ENCODE measurements at places on chromosomes 6 and 20.

GRCh38 chr20:5430670-5431069 lies 113.9 kb upstream of the PROKR2 start:
- DNase-seq, result no peak

- peak; percentile 29 for DNase-seq
Observed at GRCh38 chr20:4041748-4042411, 26.5 kb upstream of the RNF24 start.

DNA sequence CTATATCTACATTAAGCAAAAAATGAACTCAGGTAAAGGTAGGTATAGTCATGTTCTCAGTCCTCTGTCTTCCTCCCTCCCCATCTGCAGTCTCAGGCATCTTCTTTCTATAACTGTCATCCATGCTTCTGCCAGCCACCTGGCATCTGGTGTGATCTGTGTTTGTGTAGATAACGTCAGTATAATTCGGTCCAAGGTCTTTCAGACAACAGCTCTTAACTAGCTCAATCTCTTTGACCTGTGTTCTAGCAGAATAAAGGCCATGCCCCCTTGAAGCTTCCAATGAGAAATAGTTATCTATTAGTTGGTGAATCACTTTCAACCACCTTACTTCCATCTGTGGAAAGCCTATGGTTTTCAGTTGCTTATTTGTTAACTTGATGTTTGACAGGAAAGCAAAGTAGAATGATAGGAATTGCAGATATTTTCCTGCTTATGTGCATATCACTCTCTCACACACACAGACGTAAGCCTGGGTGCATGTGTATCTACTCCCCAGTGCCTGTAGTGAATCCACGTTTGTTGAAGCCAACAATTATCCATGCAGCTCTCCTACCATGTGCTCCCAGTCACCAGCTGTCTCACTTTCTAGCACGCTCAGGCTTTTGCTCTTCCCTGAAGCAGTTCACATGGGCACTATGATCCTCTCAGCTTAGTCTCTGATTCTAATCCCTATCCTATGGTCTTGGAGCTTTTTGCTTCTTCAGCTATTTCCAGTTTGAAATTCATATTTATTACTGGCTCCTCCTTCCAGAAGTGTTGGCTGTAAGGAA lies 433.7 kb upstream of the MANEA start:
- no peak for DNase-seq

DNA sequence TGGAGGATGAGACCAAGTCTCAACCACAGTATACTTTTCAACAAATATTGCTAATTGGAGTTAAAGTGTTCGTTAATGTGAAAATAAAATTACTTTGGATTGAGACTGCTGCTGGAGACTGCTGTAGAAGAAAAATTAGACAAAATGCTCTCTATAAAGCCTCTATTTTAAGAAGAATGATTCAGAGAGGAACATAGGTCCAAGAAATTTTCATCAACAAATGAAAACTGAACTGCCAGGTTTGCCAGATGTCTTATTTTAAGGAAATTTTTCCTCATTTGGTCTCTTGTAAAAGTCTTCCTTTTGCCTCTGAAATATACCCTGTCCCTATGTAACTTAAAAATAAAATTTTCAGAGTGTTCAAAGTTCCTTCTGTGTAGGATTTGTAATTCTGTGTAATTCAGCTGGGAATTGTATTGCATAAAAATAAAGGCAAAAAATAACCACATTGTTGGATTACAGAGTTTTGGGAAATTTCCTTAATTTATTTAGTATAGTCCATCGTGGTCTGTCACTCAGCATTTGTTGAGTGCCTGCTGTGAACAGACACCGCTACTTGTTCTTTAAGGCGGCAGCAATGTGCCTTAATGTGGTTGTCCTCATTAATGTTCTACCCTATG lies 27.4 kb downstream of the ANKS1A start:
- no peak for DNase-seq

DNA sequence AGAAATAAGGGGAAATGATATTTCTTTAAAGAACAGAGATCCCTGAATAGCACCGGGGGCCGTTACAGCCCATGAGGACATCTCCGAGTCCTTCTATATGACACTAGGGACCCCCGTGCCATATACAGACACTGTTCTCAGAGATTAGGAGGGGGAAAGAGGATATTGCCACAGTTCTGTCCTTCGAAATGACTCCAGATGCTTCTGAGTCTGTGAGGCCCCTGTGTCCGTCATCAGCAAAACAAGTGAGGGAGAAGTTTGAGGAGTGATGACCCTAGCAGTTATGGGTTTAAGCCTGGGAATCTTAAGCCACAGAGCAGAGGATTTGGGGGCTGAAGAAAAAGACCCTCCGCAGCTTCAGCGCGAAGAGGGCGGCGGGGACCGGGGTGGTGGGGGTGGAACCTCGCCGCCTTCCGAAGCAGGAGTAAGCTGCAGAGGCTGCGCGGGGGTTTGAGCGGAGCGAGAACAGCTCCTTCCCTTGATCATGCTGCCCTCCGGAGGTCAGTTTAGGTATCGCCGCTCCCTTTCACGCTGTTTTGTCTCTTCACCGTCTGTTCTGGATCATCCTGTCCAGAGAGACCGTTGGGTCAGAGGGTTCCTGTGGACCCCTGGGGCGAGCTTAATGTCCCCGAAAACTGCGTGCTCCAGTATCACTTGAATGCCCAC lies 23.6 kb downstream of the VPS52 start:
- DNase-seq, result peak; percentile 83

GRCh38 chr6:106974999-106975737 lies 639 bp upstream of the CD24 start:
- DNase-seq, result peak; percentile 34

GRCh38 chr6:89481695-89482094 lies 48.7 kb downstream of the ANKRD6 start:
- DNase-seq, result no peak

DNA sequence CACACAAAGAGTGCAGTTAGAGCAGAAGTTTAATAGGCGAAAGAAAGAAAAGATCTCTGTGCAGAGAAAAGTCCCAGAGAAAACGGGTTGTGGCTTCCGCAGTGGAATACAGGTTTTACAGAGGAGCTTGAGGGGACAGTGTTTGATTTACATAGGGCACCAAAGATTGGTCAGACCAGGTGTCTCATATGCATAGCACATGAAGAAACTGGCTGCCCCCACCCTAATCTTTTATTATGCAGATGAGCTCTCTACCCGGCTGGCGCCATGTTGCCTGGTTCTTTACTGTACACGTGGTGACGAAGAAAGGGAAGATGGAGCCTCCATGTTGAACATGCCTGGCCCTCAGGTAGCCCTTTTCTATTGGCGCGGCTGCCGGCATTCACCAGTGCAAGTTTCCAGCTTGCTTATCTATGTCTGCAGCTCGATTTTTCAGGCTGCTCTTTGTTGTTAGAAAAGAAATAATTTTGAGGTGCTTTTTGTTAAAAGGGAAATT lies 47.4 kb downstream of the SLC35B3 start:
- peak; percentile 99 for DNase-seq

DNA sequence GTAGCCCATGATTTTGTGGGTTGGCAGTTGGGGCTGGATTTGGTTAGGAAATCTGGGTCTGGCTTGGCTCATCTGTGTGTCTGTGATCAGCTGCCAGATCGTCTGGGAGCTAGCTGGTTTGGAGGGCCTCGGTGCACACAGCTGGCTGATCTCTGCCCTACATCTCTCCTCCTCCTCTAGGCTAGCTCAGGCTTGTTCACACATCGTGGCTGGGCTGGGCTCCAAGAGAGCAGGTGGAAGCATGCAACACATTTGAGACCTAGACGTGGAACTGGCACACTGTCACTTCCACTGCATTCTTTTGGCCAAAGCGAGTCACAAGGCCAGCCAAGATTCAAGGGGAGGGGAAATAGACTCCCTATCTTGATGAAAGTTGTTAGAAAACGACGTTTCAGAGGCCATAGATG lies 15.9 kb downstream of the NDUFAF5 start:
- peak; percentile 79 for DNase-seq

DNA sequence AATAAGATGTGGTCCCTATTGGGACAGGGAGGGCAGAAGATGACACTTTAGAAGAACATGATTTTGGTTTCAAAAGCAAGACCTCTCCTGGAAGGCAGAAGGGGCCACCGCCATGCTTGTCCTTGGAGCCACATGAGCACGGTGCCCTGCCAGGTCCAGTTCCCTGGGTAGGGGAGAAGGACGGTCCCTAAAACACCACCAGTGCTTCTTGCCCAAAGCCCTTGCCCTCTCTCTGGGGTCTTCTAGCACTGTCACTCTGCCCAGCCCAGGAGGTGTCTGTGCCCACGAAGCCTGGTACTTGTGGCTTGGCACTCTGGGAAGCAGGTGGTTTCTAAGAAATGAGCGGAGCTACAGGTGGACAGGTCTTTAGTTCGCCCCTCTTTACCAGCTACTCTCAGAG lies 46.0 kb downstream of the PLCG1 start:
- DNase-seq, result no peak

DNA sequence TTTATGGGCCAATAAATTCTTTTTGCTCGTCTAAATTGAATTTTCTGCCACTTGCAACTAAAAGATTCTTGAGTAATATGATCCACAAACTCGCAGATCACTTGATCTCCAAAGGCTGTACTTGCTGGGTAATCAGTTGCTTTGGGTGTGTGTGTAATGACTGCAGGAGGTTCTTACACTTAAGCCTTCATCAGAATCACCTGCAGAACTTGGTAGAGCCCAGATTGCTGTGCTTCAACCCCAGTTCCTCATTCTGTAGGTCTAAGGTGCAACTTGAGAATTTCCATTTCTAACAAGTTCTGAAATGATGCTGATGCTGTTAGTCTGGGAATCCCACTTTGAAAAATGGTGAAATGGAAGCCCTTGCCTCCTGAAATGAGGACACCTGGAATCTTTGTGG lies 12.9 kb upstream of the FKBP1A start:
- no peak for DNase-seq

DNA sequence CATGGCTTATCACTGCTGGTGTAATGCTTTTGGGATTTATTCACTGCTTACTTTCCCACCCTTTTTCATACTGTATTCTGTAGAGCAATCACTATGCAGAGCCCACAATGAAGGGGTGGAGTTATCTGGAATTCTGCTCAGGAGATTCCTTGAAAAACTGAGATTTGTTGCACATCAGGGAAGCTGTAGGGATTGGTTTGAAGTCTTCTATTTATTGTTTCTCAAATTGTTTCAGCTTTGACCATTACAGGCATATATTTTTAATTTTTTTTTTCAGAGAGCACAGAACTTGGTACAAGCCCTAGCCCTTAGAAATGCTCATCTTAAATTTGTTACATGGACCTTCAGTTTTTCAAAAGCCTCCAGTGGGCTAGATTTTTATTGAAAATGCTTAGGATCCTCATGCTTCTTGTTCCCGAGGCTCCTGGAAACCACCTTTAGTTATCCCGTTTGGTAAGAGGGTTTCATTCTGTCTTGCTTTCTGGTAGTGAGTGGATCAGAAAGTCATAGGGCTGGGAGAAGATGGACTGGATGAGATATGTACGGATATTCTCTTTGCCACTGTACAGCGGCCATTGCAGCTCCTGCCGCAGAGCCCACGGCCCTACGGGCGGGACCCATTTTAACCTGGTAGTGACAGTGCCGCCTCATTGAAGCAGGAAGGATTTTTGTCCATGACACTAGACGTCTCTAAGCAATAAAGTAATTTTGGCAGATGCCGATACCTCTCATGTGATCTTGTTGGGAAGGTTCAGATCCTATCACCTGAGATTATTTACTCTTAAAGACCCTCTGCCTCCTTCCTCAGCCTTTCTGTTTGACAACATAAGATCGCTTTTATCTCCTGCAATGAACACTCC lies 45.3 kb upstream of the ZNF184 start:
- DNase-seq, result peak; percentile 15

DNA sequence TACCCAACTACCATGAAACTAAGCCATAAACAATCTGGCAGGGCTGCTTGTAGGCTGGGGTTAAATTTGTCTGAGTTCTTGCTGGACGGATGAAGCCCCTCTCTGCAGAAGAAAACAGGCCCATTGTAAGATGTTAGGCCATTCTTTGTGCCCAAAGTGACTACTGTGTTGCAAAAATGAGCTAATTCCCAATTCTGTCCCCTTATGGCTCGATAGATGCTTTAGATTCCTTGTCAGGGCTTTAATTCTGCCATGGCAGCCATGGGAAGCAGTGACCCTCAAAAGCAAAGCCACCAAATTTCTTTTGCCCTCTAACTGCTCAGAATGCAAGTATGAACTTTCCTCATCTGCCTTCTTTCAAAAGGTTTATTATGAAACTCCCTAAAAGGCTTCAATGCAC lies 45.2 kb downstream of the LAMA4 start:
- DNase-seq, result no peak

GRCh38 chr6:5471044-5471443 lies 209.7 kb downstream of the FARS2 start:
- peak; percentile 75 for DNase-seq

- DNase-seq, result no peak
Observed at GRCh38 chr20:48238326-48238725, 453.0 kb upstream of the SULF2 start.

- DNase-seq, result no peak
Observed at GRCh38 chr6:149933461-149933860, 8.4 kb upstream of the ULBP2 start.

- no peak for DNase-seq
Observed at GRCh38 chr20:10505827-10506226, 70.7 kb downstream of the SLX4IP start.

GRCh38 chr20:8633366-8633765 lies 435.5 kb upstream of the PLCB4 start:
- DNase-seq, result no peak

GRCh38 chr6:85459224-85459901 lies 9.5 kb downstream of the NT5E start:
- DNase-seq, result no peak

DNA sequence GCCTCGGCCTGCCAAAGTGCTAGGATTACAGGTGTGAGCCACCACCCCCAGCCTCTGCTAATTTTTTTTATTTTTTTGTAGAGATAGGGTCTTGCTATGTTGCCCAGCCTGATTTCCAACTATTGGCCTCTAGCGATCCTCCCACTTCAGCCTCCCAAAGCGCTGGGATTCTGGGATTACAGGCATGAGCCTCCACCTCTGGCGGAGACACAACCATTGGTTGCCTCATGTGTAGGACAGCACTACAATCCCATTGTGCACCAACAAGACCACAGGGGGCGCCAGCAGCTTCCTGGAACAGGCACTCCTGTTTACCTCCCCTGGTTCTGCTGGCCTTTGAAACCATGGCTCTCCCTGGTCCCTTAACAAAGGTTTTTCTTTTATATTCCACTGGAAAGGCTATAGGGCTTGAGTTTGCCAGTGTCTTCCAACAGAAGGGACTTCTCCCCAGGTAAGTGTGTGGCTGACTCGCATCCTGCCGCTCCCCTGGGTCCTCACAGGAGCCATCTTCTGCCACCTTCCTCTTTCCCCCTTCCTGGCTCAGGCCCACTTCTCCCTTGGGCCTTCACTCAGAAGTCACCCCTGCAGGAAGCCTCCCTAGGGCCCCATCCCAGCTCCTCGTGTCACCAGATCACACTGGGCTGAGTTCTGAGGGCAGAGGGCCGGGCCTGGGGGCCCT lies 39.2 kb upstream of the TLDC2 start:
- DNase-seq, result no peak

- DNase-seq, result no peak
Observed at GRCh38 chr6:131058236-131058635, 4.8 kb downstream of the EPB41L2 start.

DNA sequence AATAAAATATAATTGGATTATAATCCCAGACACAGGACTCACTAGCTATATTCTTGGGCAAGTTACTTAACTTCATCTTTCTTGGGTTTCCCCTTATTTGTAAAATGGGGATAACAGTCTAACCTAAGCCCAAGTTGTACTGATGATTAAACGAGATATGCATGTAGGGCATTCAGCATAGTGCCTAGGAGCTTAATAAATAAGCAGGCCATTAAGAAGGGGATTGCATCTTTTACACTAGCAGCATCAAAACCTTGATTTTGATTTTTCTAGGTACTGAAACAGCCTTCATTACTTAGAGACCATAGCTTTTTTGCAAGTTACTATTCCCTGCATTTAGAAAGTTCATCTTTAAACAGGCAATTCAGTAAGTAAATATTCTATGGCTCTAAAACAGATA lies 2.2 kb upstream of the QKI start:
- no peak for DNase-seq

- no peak for DNase-seq
Observed at GRCh38 chr6:6665555-6666243, 77.2 kb downstream of the LY86 start.
